Stimulated activated CD4-positive, alpha-beta T cell treated with anti-CD3 and anti-CD28 coated beads, TNF-alpha, amount 100 ng/mL, for 48 hours (primary cell): ENCODE measurements at places on chromosomes 7 and 10.

DNA sequence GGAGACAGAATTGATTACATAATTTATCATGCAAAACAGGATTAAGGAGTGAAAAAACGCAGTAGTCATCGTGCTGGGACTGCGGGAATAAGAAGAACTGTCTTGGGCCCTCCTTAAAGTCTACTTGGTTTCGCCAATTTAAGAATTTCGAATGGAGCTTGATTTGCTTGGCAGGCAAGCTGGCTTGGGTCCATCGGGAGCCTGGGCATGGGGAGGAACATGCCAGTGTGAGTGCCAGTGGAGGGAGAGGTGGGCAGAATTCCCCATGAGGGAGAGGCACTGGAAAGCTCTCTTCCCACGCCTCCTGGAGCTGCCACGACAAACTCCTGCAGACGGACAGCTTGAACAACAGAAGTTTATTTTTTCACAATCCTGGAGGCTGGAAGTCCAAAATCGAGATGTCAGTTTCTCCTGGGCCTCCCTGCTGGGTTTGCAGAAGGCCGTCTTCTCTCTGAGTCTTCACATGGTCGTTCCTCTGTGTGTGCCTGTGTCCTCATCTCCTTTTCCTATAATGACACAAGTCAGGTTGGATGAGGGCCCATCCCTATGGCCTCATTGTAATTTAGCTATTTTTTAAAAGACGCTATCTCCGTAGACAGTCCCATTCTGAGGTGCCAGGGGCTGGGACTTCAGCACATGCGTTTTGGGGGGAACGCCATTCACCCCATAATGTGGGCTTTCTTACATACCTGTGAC, 528.7 kb upstream of the DPP6 start:
- DNase-seq, result no peak

DNA sequence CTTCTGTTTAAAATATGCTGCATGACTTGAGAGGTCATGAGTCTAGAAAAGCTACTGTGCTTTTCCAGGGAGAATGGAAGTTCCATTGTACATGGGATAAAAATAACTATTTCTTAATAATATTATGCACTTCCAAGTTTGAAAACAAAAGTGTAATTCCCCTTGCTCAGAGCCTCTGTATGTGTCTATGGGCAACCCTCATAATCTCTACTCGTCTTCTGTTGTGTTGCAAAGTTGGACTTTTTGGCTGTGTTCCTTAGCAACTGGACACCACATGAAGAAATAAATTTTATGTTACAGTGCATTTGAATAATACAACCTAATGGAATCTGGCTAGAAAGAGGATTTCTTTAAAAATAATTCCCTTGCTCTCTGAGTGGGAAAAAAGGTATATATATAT, 242.6 kb downstream of the TWIST1 start:
- DNase-seq, result no peak

GRCh38 chr10:47262606-47263533, 37.1 kb upstream of the GDF10 start:
- DNase-seq, result no peak

- no peak for DNase-seq
Observed at GRCh38 chr10:88455831-88456230, 127.3 kb downstream of the RNLS start.

GRCh38 chr10:128463991-128464760, 338.0 kb upstream of the MKI67 start:
- no peak for DNase-seq

DNA sequence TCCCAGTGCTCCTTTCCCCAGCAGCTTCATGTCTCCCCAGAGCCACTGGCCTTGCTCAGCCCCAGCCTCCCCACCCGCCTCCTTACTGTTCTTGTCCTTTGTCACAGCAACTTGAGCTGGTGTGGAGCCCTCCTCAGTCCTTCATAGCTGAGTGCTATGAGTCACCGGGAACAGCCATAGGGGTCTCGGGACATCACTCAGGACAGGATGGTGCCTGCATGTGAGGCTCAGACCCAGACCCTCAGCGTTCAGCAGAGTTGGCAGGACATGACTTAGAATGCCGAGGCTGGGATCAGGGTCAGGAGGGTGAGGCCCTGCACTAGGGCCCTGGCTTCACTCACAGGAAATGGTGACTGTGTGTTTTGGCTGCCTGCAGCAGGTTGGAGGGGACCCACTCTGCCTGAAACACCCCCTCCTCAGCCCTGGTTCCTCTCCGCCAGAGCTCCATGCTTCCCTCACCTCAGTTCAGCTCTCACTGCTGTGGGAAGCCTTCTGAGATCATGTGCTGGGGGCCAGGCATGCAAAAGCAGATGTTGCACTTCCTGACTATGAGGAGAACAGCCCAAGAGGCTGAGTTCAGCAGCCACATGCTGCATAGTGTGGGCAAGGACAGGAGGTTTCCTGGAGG, 40.7 kb upstream of the GJD4 start:
- DNase-seq, result no peak

DNA sequence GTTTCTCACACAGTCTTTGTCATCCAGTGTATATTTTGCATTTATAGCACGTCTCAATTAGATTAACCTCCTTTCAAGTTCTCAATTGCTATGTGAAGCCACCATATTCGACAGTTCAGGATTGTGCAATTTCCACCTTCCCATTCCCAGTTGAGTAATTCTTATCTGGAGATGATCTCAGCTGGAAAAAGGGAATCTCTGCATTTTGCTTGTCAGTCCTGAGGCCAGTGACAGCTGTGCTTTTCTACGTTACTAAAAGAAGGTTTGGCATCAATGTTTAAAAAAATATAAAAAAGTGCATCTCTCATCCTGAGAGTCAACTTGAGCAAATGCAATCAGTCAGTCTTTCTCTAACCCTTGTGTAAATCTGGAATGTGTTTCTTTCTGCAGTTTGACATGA, 247.7 kb downstream of the PRKG1 start:
- DNase-seq, result no peak

DNA sequence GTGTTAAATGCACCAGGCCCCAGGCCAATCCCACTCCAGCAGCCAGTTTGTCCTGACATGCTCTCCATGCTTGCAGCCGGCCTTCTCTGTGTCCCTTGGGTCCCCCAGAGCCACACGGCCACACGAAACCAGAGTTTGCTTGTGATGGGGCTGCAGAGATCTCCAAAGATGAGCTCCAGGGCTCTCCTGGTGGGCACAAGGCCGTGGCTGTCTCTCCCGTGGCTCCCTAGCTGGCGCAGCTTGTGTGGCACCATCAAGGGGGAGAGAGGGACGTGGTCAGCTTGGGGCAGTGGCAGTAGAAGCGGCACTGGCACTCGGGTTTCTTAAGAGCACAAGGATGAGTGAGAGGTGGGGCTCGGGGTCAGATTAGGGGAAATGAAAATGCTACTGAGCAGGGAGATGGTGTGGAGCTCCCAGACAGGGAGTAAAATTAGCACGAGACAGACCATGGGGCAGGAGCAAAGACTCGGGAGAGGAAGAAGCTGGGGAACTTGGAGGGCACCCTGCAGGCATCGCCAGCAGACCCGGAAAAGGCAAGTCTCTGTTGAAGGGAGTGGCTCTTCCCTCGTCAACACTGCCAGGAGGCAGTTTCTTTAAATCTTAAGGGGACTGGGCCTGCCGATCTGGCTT, 572.5 kb upstream of the FOXK1 start:
- no peak for DNase-seq
